Caco-2 (cell line): ENCODE measurements at places on chromosomes 12 and 14.

DNA sequence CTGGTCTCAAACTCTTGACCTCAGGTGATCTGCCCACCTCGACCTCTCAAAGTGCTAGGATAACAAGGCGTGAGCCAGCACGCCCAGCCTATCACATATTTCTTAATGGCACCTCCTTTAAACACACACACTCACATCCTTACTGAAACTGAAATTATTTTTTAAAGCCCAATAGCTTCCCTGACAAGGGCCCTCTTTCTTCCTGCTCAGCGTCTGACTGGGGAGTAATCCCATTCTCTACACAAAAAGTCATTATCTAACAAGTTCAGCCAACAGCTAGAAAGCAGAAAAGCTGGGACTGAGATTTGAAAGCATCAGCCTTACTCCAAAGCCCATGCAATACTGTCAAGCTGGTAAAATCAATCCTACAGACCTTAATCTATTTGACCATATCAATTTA is 10.0 kb upstream of the AICDA start:
- no peaks in the 10 kb centered on the region for H3K36me3 ChIP-seq
- DNase-seq = no peak
- H3K27me3 ChIP-seq = no peaks in the 10 kb centered on the region
- no peak overlapping the region for H3K27ac ChIP-seq
- H3K4me3 ChIP-seq = no peak overlapping the region

DNA sequence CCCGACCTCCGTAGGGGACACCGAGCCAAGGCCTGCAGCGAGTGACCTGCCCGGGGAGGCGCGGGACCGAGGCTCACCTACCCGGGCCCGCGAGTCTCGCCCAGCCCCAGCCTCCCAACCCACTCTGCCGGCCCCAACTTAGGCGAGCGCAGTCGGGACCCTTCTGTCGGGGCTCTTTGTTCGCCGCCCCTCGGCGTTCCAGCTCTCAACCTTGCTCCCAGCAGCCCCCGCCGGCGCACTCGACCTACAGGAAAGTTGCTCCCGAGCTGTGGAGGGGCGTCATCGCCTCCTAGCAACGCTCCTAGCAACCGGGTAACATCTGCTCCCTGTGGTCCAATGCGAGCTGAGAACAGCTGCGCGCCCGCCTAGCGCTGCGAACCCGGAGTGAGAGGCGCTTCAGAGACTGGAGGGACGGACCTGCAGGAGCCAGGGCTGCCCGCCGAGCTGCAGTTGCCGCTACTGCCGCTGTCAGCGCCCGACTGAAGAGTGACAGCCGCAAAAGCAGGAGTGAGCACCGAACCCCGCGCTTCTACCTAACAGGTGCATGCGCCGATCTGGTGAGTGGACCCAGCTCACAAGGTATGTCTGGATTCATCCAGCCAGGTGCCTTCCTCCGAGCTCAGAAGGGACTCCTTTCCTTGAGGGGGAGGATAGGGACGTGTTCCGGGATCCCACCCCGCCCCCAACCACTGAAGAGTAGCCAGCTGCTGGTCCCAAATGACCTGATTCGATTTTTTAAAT is 355.0 kb downstream of the SNAPC1 start:
- H3K27me3 ChIP-seq = no peaks in the 10 kb centered on the region
- no peak for DNase-seq
- peaks cover 5% of the 10 kb centered on the region; the same call in 1 of the 2 replicates for H3K4me1 ChIP-seq
- no peak overlapping the region for H3K27ac ChIP-seq

- no peaks in the 10 kb centered on the region for H3K36me3 ChIP-seq
- H3K27ac ChIP-seq = no peak overlapping the region
- H3K4me1 ChIP-seq = no peaks in the 10 kb centered on the region
- no peak overlapping the region for H3K4me3 ChIP-seq
- no peak for DNase-seq
Measured at GRCh38 chr14:97491697-97492096, 694.5 kb downstream of the VRK1 start.

DNA sequence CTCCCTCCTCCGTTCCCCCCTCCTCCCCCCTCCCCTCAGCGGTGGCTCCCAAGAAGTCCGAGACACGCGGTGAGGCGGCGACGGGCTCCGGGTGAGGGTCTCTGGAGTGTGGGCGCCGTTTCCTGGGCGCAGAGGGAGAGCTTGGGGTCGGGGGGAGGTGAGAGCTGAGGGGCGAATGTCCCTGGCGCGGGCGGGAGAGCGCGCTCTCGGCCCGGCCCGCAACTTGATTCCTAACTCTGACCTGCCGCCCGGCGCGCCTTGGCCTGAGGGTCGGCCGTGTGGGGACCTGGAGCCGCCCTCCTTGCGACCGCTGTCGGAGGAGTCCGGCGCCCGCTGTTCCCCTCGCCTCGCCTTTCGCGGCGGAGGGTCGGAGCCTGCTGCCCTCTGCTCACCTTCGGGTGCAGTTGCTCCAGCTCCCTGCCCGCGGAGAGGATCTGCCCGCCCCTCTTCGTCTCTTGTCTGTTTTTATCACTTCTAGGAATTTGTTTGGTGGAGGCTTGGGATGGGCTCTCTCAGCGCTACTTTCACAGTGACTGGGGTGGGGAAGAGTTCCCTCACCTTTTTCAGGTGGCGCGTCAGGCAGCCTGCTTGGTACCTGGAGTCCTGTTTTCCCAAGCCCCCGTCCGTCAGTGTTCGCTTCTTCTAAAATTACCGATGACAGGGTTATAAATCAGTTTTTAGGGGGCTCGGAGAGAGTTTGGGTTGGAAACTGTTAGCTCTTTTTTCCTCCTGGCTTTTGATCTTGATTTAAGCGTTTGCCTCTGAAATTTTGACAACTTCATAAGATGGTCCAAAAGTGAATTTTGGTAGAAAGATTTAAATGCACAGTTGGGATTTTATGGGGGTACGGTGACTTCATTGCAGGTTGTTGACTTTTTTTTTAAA is 495 bp downstream of the ADIPOR2 start:
- no peaks in the 10 kb centered on the region; the same call in 1 of the 2 replicates for H3K36me3 ChIP-seq
- H3K27ac ChIP-seq = peak overlapping the region; percentile 85
- DNase-seq = peak; percentile 80
- peak overlapping the region; percentile 76 for H3K4me3 ChIP-seq
- H3K4me1 ChIP-seq = peaks cover 32% of the 10 kb centered on the region

GRCh38 chr12:966724-967123 is 17.2 kb upstream of the RAD52 start:
- H3K27me3 ChIP-seq = no peaks in the 10 kb centered on the region
- DNase-seq = no peak
- peaks cover 5% of the 10 kb centered on the region; the same call in 1 of the 2 replicates for H3K4me1 ChIP-seq
- H3K36me3 ChIP-seq = no peaks in the 10 kb centered on the region

- H3K27me3 ChIP-seq = no peaks in the 10 kb centered on the region
- H3K4me1 ChIP-seq = no peaks in the 10 kb centered on the region
- no peaks in the 10 kb centered on the region for H3K36me3 ChIP-seq
- no peak for DNase-seq
- H3K27ac ChIP-seq = no peak overlapping the region
Measured at GRCh38 chr14:100839681-100840111, 13.8 kb downstream of the MEG3 start.

DNA sequence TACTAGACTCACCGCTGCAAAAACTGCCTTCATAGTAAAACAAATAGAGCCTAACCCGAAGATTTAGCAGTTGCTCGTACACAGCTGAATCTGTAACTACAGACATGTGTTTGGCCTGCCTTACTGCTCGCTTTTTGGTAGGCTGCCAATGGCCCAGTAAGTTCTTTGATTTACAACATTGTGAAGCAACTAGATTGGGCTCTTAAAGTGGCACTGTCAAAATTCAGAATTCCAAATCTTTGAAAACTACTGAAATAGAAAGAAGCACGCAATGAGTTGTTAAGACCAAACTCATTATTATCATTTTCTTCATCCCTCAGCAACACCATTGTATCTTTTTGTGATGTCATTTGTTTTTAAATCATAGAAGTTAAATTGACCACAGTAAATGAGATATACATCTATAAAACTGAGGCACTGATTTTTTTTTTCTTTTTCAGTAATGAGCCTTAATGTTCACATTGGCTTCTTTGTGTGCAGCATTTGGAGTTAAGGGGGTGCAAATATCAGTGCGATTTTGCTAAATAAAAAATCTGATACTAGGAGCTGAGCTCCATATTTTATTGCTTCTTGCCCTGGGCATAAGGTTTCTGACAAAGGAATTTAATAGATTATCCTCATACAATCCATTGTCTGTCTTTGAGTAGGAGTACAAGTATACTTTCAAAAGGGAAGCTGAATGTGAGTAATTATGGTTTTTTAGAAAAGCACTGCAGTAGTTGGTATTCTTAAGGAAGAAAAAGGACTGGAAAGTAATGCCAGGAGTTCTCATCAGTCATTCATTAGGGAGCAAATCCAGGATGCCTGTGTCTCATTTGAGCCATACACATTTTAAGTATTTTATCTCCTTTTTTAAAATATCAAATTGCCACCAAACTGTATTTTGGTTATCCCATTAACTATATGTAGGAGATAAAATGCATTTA is 138.5 kb downstream of the KICS2 start:
- no peaks in the 10 kb centered on the region for H3K27me3 ChIP-seq
- no peak overlapping the region for H3K4me3 ChIP-seq
- DNase-seq = no peak
- H3K27ac ChIP-seq = no peak overlapping the region

GRCh38 chr12:29066011-29066588 is 83.0 kb upstream of the FAR2 start:
- no peaks in the 10 kb centered on the region for H3K4me1 ChIP-seq
- H3K27ac ChIP-seq = no peak overlapping the region
- H3K36me3 ChIP-seq = no peaks in the 10 kb centered on the region
- no peak for DNase-seq
- H3K4me3 ChIP-seq = no peak overlapping the region
- H3K27me3 ChIP-seq = no peaks in the 10 kb centered on the region

GRCh38 chr12:65946821-65947220 is 122.5 kb downstream of the HMGA2 start:
- no peak overlapping the region for H3K4me3 ChIP-seq
- peaks cover 9% of the 10 kb centered on the region; the same call in 1 of the 2 replicates for H3K4me1 ChIP-seq
- no peak for DNase-seq
- H3K36me3 ChIP-seq = no peaks in the 10 kb centered on the region
- H3K27ac ChIP-seq = no peak overlapping the region
- no peaks in the 10 kb centered on the region for H3K27me3 ChIP-seq

GRCh38 chr12:68497107-68497506 is 113.6 kb upstream of the RAP1B start:
- H3K36me3 ChIP-seq = no peaks in the 10 kb centered on the region
- H3K4me1 ChIP-seq = no peaks in the 10 kb centered on the region
- no peaks in the 10 kb centered on the region for H3K27me3 ChIP-seq
- no peak for DNase-seq
- no peak overlapping the region for H3K4me3 ChIP-seq
- H3K27ac ChIP-seq = no peak overlapping the region

DNA sequence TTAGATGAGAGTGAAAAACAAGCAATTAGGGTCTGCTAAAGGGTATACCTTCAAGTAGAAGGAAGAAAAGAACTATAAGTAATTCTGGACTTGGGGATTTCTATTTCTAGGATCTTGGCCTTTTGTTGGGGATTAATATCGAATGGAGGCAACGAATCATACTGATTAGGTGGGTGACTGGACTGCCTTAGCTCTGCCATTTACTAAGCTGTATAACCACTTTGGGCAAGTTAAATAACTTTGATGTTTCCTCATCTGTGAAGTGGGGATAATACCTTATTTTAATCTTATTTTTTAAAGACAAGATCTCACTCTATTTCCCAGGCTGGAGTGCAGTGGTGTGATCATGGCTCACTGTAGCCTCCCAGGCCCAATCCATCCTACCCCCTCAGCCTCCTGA is 6.6 kb downstream of the IKBIP start:
- DNase-seq = no peak
- H3K27ac ChIP-seq = no peak overlapping the region
- H3K36me3 ChIP-seq = no peaks in the 10 kb centered on the region
- no peaks in the 10 kb centered on the region for H3K27me3 ChIP-seq
- H3K4me1 ChIP-seq = 0 out of 2 replicates have a peak, but pooled peaks cover 7% of the 10 kb centered on the region

DNA sequence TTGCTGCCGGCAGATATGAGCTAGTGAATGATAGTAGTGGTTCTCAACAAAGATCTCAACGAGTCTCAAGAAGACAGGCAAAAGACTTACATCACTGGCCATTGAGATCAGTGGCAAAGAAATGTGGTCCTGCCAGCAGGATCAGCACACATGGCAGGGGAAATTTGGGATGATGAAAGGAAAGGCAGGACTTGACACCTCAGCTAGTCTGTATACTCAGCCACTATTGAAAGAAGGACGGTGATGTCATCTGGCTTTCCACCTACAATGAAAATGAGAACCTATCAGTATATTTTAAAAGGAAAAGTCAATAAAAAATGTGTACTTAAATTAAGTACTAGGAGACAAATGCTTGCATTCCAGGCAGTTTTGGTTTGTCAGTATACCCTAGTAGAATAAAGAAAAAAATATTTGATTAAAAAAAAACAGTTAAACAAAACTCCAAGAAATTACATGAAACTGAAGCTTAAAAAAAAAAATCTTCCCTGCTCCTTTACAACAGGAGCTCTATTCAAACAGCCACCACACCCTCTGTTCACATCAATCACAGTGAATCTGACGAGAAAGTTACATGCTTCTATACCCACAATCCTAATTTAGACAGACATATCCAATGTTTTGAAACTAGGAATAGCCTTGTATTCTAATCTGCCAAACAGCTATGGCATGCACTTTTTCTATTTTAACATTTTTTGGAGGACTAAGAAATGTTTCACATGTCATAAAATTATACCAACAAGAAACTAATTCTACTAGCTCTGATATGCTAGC is 34.9 kb downstream of the RAD9B start:
- H3K36me3 ChIP-seq = no peaks in the 10 kb centered on the region
- H3K27me3 ChIP-seq = no peaks in the 10 kb centered on the region
- H3K4me1 ChIP-seq = peaks cover 11% of the 10 kb centered on the region
- no peak overlapping the region for H3K27ac ChIP-seq

DNA sequence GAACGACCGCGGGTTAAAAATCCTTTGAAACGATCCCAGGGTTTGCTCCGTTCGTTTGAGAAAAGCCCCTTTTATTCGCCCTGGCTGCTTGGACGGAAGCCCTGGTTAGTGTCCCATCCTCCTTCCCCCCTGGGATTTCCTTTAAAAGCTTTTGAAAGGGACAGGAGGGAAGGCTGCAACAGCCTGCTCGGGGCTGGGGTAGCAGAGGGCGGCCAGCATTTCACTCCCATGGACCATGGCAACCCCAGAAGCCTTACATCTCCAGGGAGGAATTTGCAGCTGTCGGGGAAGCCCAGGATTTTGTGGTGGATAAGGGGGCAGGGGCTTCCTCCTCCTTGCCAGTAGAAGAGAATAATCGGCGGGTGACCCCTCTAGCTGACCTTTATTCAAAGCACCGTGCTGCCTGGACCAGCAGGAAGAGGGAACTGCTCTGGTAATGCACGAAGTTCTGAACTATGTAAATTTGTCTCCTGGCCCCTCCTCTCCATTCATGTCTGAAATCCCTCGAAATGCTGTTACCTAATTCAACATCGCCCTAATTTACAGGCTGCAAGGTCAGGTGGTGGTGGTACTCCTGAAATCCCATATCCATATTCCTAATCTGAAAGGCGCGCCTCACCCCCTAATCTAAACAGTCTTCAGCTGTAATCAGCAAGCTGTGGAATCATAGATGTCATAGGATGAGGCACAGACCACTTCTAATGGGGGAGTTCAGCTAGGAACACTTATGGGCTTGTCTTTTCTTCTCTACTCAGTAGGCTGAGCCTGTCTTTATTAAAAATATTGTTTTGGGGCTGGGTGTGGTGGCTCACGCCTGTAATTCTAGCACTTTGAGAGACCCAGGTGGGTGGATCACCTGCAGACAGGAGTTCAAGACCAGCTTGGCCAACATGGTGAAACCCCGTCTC is 1.0 kb upstream of the CLIP1 start:
- H3K27me3 ChIP-seq = no peaks in the 10 kb centered on the region
- peak; percentile 63 for DNase-seq
- no peaks in the 10 kb centered on the region for H3K36me3 ChIP-seq
- H3K4me3 ChIP-seq = peak overlapping the region; percentile 51
